ENCODE measurements at places on chromosomes 5 and 9.

DNA sequence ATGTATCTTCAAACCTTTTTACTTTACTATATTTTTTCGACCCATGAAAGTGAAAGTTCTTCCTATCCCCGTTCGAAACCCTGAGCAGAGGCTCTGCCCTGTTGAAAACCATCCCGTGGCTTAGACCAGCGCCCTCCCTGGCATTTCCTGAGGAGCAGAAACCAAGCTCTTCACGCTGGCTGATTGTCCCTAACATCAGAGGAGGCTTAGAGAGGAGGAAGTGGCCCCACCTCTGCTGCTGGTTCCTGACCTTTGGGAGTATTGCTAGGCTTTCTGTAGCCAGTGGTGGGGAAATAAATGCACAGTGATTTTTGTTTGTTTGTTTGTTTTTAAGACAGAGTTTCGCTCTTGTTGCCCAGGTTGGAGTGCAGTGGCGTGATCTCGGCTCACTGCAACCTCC lies 4.2 kb upstream of the PTGES start:
- DNase-seq: no peak

DNA sequence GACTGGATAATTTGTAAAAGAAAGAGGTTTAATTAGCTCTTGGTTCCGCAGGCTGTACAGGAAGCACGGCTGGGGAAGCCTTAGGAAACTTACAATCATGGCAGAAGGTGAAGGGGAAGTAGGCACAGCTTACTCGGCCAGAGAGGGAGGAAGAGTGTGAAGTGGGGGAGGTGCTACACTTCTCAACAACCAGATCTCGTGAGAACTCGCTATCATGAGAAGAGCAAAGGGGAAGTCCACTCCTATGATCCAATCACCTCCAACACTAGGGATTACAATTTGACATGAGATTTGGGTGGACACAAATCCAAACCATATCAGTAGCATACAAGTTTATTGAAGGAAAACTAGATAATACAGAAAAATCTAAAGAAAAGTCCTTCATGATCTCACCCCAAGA lies 39.9 kb downstream of the NEURL1B start:
- no peak for DNase-seq

DNA sequence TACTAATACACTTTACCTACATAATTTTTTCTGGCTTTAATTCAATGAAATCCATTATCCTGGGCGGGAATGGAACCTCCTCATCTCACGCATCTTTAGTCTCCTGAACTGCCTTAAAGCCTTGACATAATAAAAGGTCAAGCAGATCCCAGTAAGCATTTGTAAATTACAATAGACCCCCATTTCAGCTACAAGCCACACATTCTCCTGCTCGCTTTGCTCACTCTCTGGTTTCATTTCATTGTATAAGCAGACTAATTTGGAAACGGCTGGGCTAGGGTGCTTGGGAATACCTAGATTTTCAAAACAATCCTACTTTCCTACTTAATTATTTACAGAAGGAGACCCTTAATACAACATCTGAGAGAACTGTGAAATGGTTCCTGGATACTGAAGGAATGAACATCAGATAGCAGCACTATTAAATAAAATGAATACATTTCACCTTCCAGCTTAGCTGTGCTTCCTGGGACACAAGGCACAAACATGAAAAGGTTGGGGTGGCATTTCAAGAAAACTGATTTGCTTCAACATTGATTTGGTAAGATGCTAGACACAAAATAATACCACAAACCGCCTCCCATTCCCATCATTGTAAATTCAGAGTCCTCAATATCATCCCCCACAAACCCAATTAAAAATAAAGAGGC lies 1.5 kb downstream of the JAKMIP2 start:
- DNase-seq: no peak

DNA sequence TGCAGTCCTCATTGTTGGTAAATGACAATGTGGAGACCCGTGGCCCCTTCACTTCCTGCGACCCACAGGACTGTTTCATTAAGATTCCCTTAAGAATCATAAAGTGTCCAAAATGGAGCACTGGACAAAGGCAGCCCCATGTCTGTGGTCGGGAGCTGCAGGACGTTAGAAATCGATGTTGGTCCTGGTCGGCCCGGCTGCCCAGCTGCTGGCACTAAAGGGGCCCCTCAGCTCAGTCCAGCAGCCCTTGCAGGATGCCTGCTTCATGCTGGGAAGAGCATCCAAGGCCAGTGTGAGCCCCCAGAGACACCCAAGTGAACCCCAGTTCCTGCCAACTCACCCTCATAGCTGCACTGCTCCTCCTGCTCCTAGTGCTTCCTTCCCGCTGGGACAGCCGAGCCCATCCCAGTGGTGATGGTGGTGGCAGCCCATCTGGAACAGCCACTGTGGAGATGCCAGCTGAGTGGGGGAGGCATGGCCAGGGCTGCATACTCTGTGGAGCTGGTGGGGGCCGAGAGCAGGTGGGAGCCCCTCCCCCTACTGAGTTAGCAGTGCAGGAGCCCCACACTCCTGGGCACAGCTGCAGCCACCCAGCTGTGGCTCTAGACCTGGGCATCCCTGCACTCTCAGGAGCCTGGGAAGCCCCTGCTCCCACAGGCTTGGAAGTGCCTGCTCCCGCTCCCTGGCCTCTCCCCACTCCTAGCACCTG lies 168.0 kb upstream of the IRX2 start:
- DNase-seq: no peak

- peak; percentile 9 for DNase-seq
Measured at GRCh38 chr9:136784997-136785361, 6.2 kb upstream of the TMEM141 start.

GRCh38 chr9:97638666-97639065 lies 5.0 kb downstream of the NCBP1 start:
- no peak for DNase-seq

- DNase-seq: no peak
Measured at GRCh38 chr5:179596421-179596820, 27.1 kb downstream of the HNRNPH1 start.

- DNase-seq: no peak
Measured at GRCh38 chr5:81164936-81165335, 68.2 kb upstream of the CKMT2 start.

- no peak for DNase-seq
Measured at GRCh38 chr5:54347221-54347865, 37.0 kb upstream of the ARL15 start.

- DNase-seq: no peak
Measured at GRCh38 chr5:59274106-59274636, 619.4 kb downstream of the PDE4D start.

DNA sequence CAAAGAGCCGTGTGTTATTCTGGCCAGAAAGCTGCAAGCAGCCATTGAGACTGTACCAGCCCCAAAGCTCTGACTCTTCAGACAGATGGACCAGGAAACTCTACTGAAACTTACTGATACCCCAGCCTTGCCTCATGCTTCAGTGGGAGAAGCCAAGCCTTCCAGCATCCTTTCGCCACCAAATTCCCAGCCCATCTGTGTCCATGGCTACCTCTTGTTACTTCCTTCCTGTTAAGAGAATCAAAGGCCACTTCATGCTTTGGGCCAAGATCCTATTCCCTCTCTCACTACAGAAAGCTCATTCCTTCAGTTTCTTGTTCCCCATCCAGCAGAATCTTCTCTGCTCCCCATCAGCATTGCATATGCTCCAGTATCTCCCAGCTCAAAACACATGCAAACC lies 46.9 kb upstream of the FREM1 start:
- no peak for DNase-seq

GRCh38 chr5:88875341-88876234 lies 7.4 kb downstream of the MEF2C start:
- no peak for DNase-seq

DNA sequence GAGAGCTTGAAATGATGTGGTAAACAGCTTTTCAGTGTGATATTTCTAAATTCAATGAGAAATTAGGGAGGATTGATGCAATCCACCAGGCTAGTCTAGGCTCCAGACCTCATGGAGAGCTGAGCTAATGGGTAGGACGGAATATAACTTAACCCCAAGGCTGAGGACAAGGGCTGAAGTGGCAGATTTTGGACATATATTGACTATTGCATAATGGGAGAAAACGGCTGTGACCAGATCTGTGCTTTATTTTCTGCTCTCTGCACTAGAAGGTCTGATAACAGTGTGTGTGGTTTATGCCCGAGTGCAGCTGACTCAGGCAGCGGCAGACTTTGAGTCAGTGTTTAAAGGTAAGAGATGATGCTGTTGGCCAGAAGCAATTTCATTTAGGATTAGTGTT lies 70.6 kb downstream of the ACTBL2 start:
- no peak for DNase-seq

GRCh38 chr9:34233672-34234071 lies 54.8 kb downstream of the UBAP1 start:
- no peak for DNase-seq

GRCh38 chr5:172624996-172625964 lies 15.8 kb upstream of the NEURL1B start:
- no peak for DNase-seq

GRCh38 chr5:32589942-32590869 lies 4.8 kb downstream of the SUB1 start:
- no peak for DNase-seq
